ENCODE measurements at places on chromosomes 5 and 9. TPM values are rescaled to one million over a fixed set of nuclear protein-coding genes. Genes with fewer than 3 reads are reported as not detected.

DNA sequence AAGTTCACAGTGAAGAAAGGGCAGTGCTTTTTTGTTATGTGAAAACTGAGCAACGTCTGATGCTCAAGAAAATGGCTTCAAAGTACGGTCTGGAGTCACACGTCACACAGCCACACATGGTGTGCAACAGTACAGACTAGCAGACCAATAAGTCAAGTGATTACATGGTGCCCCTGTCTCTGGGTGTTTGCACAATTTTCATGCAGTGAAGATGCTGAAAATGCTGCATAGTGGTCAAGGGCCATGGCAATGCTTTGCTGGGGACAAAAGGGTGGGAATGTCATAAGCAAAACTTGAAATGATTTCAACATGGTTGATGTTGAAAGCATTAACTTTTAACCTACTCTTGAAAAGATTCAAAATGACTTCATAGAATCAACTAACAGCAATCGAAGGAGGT is 231.2 kb downstream of the EBF1 start:
- DNase-seq: no peak

DNA sequence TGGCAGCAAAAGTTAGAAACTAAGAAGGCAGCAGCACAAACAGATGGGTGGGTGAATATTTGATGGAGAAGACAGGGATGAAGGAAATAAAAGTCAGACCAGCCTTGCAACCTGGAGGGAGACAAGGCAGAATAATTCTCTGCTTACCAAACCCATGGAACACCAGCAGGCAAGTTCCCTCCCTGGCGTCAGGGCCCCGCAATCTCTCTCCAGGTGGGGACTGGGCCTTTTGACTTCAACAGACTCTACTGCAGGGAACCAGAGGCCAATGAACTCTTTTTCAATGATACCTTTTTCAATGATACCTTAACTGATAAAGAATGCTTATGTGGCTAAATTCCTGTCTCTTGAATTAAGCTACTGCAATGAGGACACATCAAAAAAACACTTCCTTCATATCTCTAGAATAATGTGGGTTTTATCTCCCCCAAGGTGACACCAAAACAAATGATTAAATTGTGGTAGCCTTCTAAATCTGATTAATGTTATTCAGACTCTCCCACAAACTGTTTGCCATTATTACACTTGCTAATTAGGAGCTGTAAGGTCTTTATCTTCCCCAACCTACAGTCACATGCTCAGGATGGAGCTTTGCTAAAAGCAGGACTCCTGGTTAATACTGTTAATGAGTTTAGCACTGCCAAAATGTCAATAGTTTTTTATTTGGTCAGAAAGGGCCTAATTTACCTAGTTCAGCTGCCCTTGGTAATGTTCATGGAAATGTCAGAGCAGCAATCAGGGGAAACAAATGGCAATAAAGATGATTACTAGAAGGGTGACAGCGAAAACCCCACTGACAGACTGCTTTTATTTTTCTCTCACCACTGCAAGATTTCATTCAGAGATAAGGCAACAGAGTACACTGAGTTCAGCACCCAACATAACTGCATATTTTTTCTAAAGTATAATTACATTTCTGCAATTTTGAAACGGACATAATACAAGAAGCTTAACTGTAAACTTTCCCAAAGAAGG is 165.5 kb downstream of the TSSK1B start:
- DNase-seq: no peak

DNA sequence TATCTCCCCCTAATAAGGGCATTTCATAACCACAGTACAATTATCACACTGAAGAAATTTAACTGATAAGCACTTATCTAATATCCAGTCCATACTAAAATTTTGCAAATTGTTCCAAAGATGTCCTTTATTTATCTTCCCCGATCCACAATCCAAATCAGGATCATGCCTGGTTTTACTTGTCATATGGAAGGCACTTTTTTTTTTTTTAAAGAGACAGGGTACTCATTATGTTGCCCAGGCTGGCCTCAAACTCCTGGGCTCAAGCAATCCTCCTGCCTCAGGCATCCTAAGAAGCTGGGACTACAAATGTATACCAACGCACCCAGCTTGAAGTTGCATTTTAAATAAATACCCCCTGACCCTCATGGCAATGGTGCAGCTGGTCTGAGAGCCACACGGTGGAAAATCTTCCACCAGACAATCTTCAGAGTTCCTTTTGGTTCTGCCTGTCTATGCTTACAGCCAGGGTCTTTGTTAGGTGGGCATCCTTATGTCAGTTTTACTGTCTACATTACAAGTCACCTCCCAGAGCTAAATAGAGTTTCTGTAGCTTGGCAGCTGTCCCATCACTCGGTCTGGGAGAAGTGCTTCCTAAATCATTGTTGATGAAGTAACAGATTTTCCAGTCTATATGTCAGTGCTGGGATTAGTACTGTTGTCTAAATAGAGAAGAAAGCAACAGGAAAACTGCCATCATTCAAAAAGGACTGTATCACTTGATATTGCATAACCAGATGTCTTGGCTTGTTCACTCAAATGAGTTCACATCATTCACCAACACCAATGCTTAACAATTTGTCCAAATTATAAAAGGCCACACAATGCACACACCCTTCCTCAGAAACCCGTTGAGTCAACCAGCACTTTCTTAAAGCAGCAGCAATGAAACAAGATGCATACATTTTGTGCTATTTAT is 26.4 kb downstream of the PTPN3 start:
- DNase-seq: no peak

GRCh38 chr9:70352356-70352755 is 62.1 kb downstream of the KLF9 start:
- peak; percentile 48 for DNase-seq

DNA sequence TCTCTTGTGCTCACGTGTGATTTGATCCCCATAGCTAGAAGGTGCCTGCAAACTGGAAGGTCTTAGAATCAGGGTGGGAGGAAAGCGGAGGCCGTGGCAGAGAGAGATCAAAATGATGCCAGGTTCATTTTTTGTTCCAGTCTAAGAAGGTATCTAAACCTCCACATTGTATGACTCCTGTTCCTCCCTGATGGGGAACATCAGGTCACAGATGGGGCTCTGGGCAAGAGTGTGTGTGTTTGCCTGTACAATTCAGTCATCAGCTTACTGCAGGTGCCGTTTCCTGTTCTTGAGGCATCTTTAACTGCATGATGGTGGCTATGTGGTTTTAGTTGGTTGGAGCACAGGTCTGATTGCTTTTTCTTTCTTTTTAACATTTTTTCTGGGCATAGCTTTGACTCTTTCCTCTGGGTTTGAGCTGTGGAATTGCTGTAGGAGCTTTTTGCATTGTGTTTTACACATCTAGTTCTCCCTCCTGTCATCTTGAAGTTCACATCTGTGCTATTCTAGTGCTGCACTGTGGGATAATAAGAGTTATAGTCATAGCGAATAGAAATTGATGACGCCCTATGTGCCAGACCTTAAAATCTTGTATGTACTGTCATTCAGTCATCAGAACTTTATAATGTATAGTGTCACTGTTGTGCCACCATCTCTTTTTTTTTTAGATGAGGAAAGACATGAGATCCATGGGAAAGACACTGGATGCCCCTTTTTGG is 30.8 kb downstream of the ARHGAP26 start:
- DNase-seq: no peak

DNA sequence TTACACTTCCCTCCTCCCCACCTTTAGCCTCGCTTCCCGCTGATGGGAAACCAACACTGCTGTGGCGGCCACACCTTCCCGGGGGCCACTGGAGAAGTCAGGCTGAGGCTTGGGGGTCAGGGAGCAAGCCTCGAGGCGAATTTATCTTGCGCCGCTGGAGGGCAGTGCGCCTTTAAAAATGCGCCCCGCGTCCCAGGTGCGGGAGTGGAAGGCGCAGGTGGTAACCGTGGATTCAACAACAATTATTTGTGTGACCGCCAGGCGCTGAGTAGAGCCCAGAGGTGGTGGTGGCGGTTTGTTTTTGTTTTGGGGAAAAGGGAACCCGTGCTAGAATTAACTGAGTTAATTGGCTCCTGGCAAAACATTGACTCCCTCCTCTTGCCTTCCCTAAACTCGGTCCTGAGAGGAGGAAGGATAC is 1.1 kb downstream of the CFAP77 start:
- peak; percentile 18 for DNase-seq

- DNase-seq: no peak
Measured at GRCh38 chr9:73841018-73841417, 656.1 kb upstream of the RORB start.

DNA sequence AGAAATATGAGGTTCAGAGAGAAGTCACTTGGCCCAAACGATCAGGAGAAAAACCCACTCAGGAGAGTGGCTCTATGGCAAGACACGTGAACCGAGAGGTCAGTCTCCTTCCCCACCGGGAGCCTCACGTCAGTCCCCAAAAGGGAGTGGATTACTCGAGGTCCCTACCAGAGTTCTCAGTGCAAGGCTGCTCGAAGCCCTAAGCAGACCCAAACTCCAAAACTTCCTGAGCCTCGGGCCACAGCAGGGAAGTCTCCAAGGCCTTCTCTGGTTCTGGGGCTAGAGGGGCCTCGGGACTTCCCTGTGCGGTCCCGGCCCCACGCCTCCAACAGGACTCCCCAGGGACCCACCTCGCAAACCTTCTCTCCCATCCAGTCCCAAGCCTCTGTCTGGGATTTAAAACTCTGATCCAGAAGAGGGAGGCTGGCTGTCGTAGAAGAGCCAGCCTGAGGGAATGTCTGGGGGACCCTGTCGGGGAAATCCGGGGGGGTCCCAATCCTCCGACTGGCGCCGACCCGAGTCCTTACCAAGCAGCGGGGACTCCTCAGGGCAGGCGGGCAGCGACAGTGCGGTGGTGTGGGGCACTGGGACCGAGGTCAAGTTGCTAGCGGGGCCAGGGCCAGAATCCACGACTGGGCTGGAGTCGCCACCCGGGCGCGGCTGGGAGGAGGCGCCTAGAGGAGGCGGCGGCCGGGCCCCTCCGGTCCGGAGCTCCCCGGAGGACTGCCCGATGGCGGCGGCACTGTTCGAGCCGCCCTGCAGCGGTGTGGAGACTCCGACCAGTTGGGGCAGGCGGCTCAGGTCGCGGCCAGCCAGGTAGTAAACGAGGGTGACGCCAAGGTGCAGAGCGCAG is 679 bp downstream of the B4GALT1 start:
- peak; percentile 54 for DNase-seq

- no peak for DNase-seq
Measured at GRCh38 chr5:14479143-14479696, 102.4 kb upstream of the OTULINL start.

- DNase-seq: peak; percentile 2
Measured at GRCh38 chr9:17793713-17794622, 215.1 kb downstream of the SH3GL2 start.

DNA sequence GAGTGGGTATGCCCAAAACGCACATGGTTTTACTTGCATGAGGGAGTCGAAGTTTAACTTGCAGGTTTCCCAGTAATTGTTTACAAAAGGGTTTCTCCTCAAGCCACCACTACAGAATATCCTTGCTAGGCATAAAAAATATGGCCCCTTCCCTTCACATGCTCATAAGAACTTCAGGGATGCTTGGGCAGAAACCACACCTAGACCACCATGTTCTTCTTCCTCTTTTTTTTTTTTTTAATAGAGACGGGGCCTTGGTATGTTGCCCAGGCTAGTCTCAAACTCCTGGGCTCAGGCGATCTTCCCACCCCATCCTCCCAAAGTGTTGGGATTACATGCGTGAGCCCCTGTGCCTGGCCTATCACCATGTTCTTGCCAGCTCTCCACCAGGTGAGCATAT is 18.6 kb upstream of the PLIN2 start:
- no peak for DNase-seq

CMYA5 gene
- 1.7 TPM for total RNA-seq

DMGDH gene
- total RNA-seq: 4.5 TPM

CCDC152 gene
- 0.97 TPM for total RNA-seq

Measured in fibroblast of villous mesenchyme (primary cell).